Aorta (tissue), 5 donors: ENCODE measurements at places on chromosomes 5 and 9. TPM values are rescaled to one million over a fixed set of nuclear protein-coding genes. Genes with fewer than 3 reads are reported as not detected.
A peak's percentile ranks its signal among the peaks of the same experiment; 100 is the strongest.

DNA sequence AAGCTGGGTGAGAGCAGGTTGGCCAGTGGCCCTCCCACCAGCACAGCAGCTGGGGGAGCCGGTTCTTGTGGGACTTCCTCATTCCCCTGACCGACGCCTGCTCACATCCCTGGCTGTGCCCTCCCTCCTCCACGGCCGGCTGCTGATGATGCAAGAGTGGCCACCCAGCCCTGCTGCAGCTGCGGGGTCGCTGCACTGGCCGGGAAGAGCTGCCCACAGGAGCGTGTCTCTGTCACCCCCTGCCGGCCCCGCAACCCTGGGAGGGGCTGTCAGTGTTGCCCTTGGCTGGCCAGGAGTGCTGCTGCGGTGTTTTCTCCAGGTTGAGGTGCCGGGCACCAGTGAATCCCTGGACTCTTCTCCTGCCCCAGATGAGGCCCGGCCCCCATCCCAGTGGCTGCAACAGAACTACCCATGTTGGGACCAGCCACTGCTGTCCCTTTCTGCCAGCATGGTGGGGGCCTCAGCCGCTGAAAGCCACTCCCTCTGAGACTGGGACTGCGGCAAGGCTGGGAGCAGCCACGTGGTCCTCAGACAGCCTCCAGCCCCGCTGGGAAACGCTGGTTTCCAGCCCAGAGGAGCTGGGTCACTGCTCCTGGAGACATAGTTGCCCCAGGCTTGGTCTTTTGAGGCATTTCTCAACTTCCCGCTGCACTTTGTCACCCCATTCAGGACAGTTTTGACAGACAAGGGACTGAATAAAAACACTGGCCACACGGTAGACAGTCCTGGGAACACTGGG is 739 bp downstream of the CARD9 start:
- DNase-seq = peak; percentile 89

DNA sequence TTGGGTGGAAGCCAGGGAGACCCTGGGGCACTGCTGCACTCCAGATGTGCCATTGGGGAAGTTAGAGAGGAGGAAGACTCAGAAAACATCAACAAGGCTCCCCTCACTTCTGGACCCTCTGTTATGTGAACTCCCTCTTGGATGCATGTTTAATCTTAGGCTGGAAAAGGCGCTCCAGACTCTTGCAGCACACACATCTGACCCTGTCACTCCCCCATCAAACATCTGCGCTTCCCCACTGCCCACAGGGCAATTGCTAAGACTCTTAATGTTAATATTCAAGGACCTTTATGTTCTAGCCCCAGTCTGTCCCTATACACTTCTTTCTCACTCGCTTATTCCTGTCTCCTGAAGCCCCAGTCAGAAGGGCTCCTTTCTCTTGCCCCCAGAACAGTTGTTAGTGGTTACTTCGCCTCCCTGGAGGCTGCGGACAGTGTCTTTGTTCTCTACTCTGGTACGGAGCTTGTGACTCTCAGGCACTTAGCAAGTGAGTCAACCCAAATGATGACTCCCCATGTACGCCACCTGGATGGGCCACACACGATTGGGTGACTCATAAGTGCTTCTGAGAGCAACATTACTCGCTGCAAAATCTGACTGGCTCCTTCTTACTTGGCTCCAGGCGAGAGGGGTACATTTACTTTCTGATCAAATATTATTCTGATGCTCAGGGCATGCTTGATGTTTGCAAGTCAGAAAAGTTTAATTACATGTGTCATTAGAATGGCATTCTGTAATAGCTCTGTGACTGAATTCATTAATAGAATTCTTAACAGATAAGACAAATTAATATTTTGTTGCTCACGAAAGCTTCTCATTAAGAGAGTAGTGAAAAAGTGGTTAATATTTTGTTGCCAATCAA is 193.6 kb downstream of the HSPA4 start:
- peak; percentile 12 for DNase-seq

Gene CORO2A
- total RNA-seq = 1.6 TPM

Gene SPINK7
- total RNA-seq = not detected

GRCh38 chr9:109422641-109423040 is 75.5 kb downstream of the PTPN3 start:
- no peak for DNase-seq

- no peak for DNase-seq
These were observed 56.2 kb upstream of the SLC2A8 start for GRCh38 chr9:127340721-127341120.

- no peak for DNase-seq
These were observed 29.2 kb downstream of the NR4A3 start for GRCh38 chr9:99850736-99851499.

- DNase-seq = no peak
These were observed 91.5 kb downstream of the SPRY4 start for GRCh38 chr5:142233083-142234032.

DNA sequence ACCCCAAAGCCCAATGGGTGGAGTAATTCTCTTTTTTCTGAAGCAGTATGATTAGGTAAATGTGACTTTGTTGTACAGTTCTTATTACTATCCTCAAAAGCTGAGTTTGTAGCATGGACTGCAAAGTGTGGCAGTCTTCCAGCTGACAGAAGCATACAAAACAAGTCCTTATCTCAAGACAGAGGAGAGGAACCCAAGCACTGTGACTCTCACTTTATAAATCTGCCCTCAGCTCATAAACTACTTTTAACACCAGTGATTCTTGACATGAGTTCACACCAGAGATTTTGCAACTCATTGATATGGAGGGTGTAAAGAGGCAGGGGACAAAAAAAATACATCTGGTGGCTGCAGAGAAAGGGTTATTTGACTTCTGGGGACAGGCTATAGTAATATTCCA is 251.6 kb downstream of the NTRK2 start:
- no peak for DNase-seq

DNA sequence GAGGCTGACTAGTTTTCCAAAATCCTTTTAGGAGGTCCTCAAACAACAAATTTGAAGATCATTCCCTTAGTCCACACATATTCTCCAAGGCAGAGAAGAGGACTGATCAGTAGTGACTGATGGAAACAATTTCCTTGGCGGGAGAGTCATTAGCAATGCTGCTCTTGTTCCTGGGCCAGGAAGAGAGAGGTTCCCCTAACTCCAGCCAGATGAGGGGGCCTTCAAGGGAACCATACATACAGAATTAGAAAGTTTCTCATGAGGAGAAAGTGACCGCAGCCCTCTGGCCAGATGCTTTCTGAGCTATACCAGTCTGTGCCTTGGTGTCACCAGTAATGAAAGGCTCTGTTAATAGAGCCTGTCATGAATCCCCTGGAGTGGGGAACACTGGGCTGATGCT is 539.4 kb downstream of the BNC2 start:
- no peak for DNase-seq

Gene OR1L1
- not detected for total RNA-seq

DNA sequence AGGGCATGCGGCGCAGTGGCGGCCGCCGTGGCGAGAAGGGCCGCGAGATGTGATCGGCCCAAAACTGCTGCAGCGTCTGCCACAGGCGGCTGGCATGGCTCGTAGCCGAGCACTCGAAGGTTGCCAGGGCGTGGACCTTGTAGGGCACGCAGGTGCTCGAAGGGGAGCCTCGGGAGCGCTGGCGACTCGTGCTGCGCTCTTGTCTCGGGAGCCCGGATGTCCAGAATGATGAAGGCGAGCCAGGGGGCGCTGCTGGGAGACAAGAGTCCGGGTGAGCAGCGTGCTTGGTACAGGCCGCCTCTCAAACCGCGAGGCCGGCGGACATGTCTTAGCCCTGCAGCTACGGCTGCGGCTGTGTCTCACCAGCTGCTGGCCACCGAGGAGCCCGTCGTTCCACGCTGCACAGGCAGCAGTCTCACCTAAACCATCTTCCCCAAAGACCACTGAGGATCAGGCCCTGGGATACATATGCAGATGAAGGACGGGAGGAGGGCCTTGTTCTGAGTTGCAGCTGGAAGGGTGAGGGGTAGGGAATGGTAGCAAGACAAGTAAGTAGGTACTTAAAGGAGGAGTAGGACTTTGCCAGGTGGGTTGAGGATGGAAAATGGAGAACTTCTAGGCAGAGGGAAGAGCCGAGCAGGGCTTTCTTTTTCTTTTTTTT is 1.7 kb downstream of the CBY3 start:
- peak; percentile 89 for DNase-seq

GRCh38 chr9:108413809-108414208 is 442.0 kb downstream of the ACTL7B start:
- DNase-seq = no peak

DNA sequence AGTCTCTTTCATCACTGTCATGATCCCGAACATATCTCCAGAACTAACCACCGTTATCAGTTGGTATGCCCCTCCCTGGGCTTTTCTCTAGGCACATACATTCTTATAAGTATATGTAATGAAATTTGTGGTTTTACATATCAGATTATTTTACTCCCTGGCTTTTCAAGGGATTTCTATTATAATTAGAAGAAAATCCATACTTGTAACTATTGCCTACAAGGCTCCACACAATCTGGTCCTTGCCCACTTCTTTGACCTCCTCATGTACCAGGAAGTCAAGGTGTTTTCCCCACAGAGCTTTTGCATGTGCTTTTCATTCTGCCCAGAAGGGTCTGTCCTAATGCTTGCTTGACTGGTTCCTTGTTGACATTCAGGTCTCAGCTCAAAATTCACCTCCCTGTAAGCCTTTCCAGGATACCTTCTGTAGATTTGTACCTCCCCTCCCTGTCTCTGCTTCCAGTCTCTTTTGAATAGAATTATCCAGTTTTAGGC is 33.6 kb upstream of the HSD17B4 start:
- DNase-seq = no peak

DNA sequence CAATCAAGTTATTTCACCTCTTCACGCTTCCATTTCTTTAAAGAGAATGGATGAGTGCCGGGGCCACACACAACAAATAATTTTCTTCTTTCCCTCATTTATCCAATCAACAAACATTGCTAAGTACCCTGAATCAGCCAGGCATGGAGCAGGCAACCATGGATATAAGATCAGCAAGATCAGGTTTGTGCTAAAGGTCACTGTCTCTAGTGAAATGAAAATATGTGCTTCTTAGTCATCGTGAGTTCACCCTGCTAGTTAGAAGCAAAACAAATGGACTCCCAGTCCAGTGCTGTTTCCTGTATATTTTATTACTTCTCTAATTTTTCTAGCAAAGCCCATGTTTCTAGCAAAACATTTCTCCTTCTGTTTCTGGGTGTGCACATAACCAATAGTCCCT is 629.2 kb downstream of the BNC2 start:
- DNase-seq = no peak

Gene ANKDD1B
- total RNA-seq = 2.1 TPM

Gene IL9
- not detected for total RNA-seq

Gene PKD2L2
- not detected for total RNA-seq

- no peak for DNase-seq
These were observed 64.5 kb downstream of the LNPEP start for GRCh38 chr5:97000391-97000790.

Gene FAM221B
- not detected for total RNA-seq

DNA sequence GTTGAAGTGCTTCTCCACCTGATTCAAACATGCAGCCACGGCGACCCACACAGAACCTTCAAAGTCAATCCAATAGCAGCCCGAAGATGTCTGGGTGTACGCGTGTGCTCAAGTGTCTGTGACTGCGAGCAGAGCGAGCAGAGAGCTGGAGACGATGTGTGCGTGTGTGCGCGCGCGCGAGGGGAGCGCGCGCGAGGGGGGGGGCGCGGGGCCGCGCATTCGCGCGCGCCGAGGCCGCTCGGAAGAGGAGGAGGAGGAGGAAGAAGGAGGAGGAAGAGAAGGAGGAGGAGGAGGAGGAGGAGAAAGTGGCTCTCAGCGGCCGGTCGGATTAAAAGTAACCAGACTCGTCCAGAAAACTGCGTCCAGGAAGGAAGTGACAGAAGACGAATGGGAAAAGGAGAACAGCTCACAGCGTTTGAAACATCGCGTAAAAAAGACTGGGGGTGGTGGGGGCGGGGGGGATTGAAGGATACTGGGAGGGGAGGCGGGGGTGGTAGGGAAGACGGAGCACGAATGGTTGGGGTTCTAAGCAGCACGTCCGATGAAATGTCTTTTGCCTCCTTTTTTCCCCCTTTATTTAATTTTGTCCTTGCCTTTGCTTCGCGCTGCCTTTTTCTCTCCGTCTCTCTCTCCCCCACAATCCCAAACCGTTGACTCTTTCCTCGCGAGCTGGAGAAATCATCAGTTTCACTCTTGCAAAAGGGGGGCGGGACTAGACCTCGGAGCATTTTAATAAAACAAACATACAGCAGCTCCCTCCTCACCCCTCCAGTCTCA is at the start of gene MEF2C:
MEF2C (minus strand) TSS at position 126 of the 777 bp plus-strand sequence. CDS start 59,396 bp downstream, outside the sequence.
- peak; percentile 92 for DNase-seq

GRCh38 chr9:124060844-124061605 is 49.5 kb downstream of the LHX2 start:
- no peak for DNase-seq

- DNase-seq = no peak
These were observed 39.6 kb upstream of the FRRS1L start for GRCh38 chr9:109206670-109207069.

Gene SPATA31A3
- total RNA-seq = not detected
